CD4-positive, alpha-beta T cell treated with Interleukin-15 for 4 hours (primary cell): ENCODE measurements at places on chromosomes 2 and 18.
A peak's percentile ranks its signal among the peaks of the same experiment; 100 is the strongest.

- DNase-seq: no peak
Observed at GRCh38 chr2:240593703-240594451, 7.3 kb downstream of the CAPN10 start.

GRCh38 chr2:377414-377813 lies 89.5 kb upstream of the ALKAL2 start:
- no peak for DNase-seq

DNA sequence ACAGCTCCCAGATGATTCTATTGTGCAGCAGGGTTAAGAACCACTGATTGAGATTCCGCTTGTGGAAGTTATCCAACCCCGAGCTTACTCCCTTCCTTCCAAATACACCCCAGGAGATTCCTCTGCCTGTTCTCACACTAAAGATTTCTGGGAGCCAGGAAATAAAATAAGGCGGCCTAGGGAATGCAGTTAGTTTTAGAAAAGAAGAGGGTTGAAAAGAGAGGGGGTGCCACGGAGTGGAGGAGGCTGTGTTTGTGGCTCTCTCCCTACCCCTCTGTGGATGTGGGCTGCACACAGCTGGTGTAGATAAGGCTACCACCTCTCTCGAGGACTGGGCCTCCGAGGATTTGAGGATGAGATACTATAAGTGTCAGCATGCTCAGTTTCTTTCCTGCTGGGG lies 25.1 kb upstream of the SP3 start:
- DNase-seq: no peak

GRCh38 chr2:152406119-152406835 lies 71.3 kb downstream of the FMNL2 start:
- no peak for DNase-seq

DNA sequence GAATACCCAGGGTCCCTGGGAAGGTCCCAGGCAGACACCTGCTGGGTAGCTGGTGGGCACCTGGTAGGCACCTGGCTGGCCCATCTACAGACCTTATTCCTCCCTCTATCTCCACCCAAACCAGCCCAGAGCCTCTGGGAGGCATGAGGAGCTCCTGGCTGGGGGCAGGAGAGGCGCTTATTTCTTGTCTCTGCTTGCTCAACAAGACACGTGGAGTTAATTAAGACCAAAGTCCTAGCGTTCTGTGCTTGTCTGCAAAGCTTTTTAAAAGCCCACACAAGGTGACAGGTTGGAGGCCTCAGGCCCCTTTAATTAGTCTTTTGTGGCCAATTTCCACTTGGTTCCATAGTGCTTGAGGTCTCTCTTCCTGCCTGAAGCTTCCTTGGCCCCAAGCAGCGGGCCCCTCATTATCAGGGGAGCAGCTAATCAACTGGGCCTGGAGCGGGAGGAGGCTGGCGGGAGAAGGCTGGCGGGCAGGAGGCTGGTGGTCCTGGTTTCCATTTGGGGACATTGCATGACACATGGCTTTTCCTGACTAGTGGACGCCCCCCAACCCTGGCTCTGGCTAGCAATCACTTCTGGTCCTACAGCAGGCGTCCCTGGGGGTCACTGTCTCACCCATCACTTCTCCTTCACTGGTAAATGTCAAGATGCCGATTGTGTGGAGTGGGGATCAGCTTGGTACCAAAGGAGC lies 65.4 kb upstream of the HDAC4 start:
- DNase-seq: no peak

GRCh38 chr2:221283896-221284545 lies 288.1 kb downstream of the EPHA4 start:
- no peak for DNase-seq

DNA sequence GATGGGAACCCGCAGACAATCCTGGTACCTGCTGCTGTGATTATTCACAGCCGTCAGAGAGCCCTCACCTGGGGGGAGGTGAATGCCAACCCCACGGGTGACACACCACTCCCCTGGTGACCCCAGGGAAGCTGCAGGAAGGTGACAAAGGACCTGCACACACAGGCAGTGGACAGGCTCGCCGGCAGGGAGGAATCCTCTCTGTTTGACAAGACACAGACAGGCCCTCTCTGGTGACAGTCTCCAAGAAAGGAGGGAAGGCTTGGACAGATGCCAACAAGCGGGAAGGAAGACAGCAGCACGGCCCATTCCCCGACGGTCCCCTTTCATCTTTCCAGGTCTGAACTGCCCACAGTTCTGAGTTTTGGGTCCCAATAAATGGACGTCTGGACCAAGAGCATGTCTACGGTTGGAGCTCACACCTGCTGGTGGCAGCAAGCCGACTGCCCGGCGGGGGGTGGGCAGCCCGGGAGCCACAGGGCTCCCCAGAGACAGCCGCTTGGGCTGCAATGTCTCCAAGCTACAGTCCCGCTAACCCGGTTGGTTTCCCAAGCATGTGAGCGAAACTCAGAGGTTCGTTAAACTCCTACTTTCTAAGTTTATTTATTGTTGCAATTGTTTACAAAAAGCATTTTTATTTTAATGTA lies 31.8 kb downstream of the HDAC4 start:
- no peak for DNase-seq

GRCh38 chr2:39181297-39181696 lies 60.4 kb upstream of the SOS1 start:
- DNase-seq: no peak

DNA sequence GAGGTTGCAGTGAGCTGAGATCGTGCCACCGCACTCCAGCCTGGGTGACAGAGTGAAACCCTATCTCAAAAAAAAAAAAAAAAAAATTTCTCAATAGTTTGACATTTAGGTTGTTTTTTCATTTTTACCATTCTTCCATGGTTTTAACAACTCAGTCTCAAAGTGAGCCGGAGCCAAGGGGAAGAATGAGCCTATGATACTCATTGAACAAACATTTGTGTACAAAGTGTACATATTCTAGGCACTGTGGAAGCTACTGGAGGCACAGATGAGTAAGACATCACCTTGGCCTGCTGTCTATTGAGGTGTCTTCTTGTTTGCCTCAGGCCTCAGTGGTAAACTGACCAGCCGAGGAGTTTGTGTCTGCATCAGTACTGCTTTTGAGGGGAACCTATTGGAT lies 21.9 kb downstream of the CENPO start:
- DNase-seq: no peak

- DNase-seq: no peak
Observed at GRCh38 chr2:56204556-56204955, 20.8 kb downstream of the CCDC85A start.

GRCh38 chr2:219155054-219155644 lies 5.5 kb downstream of the NHEJ1 start:
- DNase-seq: peak; percentile 68

- DNase-seq: no peak
Observed at GRCh38 chr2:132797556-132797955, 127.6 kb upstream of the LYPD1 start.

- no peak for DNase-seq
Observed at GRCh38 chr2:158742536-158742935, 52.6 kb upstream of the DAPL1 start.

GRCh38 chr18:35042389-35043071 lies 1.3 kb downstream of the MAPRE2 start:
- DNase-seq: peak; percentile 59

GRCh38 chr2:7497178-7497577 lies 580.0 kb downstream of the RNF144A start:
- no peak for DNase-seq

- no peak for DNase-seq
Observed at GRCh38 chr2:101741775-101742520, 44.4 kb downstream of the MAP4K4 start.
